H4 (cell line): ENCODE measurements at places on chromosomes 7 and 10. TPM values are rescaled to one million over a fixed set of nuclear protein-coding genes. Genes with fewer than 3 reads are reported as not detected.
A peak's percentile ranks its signal among the peaks of the same experiment; 100 is the strongest.

The SHTN1 gene
- total RNA-seq: 6.3 and 9.3 TPM in 2 replicates

- no peak for DNase-seq
Measured at GRCh38 chr7:134654104-134654775, 7.6 kb downstream of the BPGM start.

The TBX20 gene
- total RNA-seq: 1.5 and 2.3 TPM in 2 replicates

DNA sequence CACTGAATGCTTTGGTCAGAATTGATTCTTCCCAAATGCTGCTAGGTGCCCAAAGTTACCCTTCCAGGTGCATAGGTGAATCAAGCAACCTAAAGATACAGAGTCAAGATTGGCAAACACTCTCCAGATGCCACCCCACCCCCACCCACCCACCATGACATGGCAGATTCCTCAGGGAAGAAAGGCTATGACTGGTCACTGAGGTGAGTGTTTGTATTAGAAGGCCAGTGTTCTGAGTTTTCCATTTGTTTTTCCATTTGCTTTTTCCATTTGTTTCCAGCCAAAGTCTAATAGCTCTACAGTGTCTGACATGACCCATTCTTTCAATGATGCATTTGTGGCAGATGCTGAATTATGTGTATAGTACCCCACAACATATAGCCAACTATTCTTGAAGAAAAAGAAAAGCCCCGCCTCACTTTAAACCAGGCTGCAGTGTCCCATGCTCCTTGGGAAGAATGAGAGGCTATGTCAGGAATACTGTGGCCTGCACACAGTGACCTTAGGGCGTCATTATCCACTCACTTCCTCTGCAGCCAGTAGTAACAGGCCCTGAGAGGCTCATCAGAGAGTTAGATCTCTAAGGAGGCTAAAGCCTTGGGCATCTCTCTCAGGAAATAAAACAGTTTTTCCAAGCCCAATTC is 16.1 kb upstream of the HIBADH start:
- DNase-seq: peak; percentile 66

The ALOX5 gene
- total RNA-seq: 0.60 TPM in 1 of 2 replicates, not detected in the other

- no peak for DNase-seq
Measured at GRCh38 chr10:128324058-128324827, 198.0 kb upstream of the MKI67 start.

DNA sequence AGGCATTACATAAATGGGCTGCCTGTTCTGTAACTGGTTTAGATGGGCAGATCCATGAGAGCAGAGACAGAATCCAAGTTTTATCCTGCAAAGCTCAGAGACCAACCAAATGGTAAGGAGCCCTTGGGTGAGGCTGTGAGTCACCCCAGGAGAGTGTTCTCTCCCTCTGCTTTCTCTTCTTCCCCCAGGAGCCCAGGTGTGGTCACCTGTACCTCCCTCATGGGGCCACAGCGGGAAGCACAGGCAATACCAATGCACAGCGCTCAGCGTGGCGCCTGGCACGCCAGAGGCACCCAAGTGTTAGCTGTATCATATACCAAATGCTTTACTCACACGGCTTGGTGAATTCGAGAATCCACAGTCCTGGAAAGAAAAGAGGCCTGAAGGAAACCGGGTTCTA is 39.4 kb downstream of the CTBP2 start:
- DNase-seq: no peak
